ENCODE measurements at places on chromosomes 6 and 20.

DNA sequence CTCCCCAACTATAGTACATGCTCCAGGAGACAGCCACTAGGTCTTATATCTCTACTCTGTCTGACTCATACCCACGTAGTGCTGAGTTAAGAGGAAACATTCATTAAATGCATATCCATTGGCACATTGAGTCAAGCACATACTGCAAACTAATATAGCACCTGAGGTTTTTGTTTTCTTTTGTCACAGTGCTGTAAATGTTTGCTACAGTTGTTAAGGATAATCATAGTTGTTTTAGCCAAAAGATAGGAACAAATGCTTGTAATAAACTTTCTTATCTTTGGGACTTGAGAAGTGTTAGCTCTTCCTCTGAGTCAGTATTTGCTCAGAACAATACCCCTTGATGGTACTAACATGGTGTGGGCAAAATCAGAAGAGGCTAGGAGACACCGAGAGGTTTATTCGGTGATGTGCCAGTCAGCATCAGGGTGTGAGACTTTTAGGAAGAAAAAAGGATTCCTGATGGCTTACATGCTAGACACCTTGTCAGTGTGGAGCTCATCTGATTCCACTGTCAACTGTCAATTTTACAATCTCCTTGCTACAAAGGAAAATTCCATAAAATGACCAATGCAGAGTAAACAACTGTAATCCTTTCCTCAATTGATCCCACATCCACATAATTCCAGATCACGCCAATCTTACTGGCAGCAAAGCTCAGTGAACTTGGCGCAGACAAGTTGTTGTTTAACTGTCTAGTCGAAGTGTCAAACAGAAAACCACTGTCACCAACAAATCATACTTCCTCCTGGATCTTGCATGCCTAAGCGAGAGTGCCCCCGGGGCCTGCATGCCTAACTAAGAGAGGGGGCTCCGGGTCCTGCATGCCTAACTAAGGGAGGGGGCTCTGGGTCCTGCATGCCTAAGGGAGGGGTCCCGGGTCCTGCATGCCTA, 36.1 kb downstream of the ELOVL2 start:
- no peak for DNase-seq

DNA sequence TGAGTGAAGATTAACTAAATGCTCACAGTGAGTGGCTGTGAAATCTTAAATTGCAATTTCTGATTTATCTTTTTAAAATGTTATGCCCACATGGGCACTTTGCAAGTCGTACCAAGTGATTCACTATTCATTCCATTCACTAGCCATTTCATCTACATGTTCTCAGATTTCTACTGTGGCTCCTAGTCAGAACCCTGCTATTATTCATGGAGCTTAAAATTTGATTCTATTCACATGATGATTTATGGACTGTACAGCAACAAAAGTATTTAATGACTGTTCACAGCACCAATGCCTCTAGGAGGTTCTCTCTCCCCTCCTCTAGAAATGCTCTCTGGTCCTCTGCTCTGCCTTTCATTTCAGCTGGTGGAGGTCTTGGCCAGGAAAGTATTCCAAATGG, 133.5 kb upstream of the MAP3K7 start:
- no peak for DNase-seq

DNA sequence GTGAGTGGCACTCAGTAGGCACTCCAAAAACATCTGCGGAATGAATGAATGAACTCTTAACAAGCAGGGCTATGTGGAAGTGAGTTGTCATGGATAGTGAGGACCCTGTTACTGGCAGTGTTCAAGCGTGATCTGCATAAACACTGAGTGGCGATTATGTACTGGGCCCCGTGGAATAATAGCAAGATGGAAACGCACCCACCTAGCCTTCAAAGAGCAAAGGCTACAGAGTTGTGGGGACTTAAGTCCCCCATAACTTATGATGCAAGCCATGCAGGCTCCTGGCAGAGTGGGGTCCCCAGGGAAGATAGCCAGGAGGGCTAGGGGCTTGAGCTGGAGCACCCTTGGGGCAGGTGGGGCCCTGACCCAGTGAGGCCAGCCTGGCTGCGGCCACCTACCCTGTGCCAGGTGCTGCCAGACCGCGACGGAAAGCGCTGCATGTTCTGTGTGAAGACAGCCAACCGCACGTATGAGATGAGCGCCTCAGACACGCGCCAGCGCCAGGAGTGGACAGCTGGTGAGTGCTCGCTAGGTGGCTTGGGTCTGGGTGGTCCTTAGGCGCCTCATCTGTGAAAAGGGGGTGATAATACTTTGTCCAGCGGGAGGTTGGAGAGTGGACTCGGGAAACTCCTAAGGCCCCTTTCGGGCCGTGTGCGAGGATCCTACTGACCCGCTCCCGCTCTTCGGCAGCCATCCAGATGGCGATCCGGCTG, 20.0 kb downstream of the DEF6 start:
- no peak for DNase-seq

DNA sequence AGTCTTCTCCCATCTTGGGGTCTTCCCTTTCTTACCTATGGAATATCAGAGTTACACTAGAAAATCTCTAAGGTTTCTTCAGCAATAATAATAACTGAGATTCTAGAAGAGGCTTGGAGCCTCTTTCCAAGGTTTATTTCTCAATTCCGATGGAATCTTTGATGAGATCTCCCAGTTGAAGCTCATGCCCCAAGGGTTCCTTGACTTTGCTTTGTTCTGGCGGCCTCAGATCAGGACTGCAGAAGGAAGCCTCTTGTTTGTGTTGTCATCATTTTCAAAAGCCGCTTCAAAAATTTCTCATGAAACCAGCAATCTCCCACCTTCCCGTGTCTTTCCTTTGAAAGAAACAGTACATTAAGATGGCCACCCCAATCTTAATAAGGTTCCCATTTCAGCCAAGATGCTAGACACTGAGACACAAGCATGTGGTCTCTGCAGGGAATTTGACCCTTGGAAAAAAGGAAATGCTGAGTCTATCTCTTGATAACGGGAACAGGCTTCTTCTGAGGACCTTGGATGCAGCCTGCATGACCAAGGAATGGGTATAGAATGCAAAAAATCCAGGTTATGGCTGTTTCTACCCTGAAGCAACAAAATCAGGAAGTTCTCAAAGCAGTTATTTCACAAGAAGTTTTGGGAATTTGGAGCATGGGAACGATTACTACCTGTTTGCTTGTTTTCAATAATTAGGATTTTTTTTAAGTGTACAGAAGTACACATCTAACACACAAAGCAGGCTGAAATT, 141.6 kb downstream of the CD24 start:
- no peak for DNase-seq

DNA sequence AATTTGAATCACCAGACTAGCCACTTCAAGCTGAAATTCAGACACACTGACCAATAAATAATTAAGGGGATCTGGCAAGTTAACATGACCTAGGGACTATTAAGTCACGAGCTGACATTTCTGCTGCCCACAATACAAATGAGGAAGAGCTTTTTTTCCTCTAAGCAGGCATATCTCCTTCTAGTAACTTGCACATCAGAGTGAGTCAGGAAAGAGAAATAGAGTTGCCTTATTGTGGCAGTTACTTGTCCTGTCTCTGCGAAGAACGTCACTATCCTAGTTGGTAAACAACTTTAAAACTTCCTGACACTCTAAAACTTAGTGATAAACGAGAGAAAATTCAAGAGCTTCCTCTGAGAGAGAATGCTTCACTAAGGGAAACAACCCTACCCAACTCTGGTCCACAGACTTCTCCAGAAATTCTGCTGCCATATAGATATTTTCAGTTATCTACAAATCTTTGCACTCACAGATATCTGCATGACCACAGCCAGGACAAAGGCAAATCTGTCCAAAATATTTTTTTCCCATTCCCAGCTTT, 4.2 kb downstream of the PLA2G7 start:
- DNase-seq, result no peak

- DNase-seq, result peak; percentile 5
These were observed 26.5 kb downstream of the BCKDHB start for GRCh38 chr6:80133020-80133419.

DNA sequence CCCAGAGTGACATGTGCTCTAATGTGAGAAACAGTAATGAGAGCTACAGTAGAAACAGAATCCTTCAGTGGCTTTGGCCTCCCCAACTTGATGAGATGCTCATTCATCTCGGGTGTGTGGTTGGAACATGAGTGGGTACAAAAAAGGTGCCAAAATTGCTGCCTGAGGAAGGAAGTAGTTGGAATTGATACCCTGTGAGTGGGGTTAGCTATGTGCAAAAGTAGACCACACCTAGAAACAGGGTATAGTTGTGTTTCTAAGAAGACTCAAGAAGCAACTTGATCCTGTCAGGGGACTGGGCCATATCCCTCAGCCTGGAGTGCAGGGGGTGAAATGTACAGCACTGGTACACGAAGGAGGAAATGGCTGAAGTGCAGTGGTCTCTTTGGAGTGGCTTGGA, 206.4 kb upstream of the SUPT3H start:
- DNase-seq, result no peak

- DNase-seq, result no peak
These were observed 29.9 kb downstream of the METTL24 start for GRCh38 chr6:110328259-110328658.

DNA sequence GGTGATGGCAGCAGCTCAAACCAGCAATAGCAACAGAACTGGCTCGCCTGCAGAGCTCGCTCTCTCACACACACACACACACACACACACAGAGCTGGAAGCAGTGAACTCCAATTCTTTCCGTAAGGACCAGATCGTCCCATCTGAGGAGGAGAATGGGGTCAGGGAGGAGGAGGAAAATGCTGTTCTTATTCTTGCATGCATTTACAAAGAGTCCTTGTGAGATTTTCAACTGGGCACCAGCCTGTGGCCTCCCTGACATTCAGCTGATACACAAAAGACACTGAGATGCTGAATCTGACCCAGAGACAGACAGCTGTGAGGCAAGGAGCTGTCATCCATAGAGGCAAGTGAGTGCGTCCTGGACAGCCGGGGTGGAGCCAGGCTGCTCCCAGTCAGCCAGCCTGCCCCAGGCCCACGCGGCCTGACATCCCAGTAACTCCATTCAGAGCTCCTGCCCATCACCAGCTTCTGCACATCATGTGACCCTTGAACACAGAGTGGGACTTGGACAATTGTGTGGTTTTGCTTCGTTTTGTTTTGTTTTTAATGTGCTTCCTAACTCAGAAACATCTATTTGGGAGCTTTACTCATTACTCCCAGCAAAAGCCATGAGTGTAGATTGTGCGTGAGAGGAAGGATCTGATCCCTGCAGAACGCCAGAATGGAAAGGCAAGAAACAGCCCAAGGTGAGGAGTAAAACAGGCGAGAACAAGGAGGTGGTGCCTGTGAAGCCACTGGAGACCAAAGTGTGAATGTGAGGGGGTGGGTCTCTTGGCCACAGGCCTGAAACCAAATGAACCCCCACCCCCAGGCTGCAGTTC, 2.1 kb downstream of the SERPINB9 start:
- no peak for DNase-seq

GRCh38 chr20:37381621-37382471, 35.9 kb downstream of the SRC start:
- no peak for DNase-seq

DNA sequence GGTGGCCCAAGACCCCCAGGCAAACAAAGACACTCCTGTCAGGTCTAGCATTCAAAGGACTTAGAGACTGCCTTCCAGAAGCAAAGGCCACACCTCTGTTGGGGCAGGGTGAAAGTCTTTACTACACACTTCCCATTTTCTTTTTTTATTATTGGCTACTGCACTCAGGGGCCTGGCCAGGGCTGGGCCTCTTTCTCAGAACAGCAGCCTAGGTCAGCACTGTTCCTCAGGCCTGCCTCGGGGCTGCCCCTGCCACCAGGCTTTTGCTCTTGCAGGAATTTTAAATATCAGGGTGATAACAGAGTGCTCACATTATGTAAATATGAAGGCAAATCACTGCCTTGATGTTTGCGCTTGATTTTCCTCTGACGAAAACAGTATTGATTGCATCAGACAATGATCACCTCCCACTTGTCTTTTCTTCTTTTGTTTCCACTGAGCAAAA, 18.5 kb downstream of the GSTA4 start:
- no peak for DNase-seq

DNA sequence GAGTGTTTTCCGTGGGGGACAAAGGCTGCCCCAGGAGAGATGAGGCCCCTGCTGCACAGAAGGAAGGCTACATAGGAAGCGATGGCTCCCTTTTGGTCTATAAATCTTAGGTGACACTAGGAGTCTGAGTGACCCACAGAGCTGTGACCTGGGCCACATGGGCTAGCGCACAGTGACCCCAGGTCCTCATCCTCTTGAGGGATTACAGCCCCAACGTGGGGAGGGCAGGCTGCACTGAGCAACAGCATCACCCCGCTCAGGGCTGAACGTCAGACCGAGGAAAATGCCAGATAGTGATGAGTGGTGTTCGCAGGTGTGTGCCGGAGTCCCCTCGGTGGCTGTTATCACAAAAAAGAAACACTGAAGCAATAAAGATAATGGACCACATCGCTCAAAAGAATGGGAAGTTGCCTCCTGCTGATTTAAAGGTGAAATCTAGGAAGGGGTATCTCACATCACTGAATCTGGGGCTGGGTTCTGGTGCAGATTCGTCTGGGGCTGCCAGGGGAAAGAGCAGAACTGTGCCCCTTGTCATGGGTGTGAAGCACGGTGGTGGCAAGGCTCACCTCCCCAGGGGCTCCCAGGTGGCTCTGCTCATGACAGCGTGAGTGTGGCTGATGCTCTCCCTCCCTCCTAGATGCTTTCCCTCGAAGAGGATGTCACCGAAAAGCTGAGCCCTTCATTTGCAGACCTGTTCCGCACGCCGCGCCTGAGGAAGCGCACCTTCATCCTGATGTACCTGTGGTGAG, 14.5 kb downstream of the SLC22A1 start:
- no peak for DNase-seq

- DNase-seq, result no peak
These were observed 60.5 kb upstream of the SLC22A23 start for GRCh38 chr6:3517350-3517749.

GRCh38 chr6:47598367-47598766, 100.0 kb upstream of the ADGRF4 start:
- DNase-seq, result no peak

- DNase-seq, result no peak
These were observed 57.9 kb downstream of the SAMD5 start for GRCh38 chr6:147566244-147566898.

DNA sequence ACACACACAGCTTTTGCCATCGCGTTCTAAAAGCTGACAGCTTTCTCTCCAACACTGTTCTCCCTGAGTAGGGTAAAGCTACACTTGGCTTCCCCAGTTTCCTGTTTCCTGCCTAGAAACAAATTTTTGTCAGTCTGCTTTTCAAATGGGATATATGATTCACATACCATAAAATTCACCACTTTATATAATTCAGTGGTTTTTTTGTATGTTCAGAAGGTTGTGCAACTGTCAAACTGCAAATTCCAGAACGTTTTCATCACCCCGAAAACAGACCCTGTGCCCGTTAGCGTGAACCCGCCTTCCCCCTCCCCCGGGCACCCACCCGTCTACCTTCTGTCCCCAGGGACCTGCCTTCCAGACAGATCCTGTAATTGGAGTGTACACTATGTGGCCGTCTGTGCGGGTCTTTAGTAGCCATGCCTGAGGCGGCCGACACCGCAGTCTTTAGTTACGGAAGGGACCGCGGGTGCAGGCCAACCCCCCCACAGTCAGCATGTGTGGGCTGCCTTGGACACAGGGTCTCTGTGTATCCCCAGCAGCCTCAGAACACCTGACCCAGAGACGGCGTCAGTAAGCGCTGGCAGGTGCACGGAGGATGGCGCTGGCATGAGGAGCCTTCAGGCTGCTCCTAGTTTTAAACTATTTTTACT, 16.6 kb downstream of the HRH3 start:
- DNase-seq, result no peak
